Dermis microvascular lymphatic vessel endothelial cell (primary cell): ENCODE measurements at places on chromosomes 1 and 21. TPM values are rescaled to one million over a fixed set of nuclear protein-coding genes. Genes with fewer than 3 reads are reported as not detected.

Gene CRYBG2
- total RNA-seq, result 0.25 and 0.51 TPM in 2 replicates

Gene CXADR
- 48.3 and 75.1 TPM in 2 replicates for total RNA-seq

Gene OPTC
- total RNA-seq, result not detected in 2 replicates

Gene HMGCS2
- not detected in 2 replicates for total RNA-seq

Gene HJV
- total RNA-seq, result not detected in 2 replicates

Gene OR2AK2
- not detected in 2 replicates for total RNA-seq

Gene IL20
- total RNA-seq, result not detected in 2 replicates

Gene TAL1
- 55.8 and 77.9 TPM in 2 replicates for total RNA-seq

Gene MAEL
- under 0.01 TPM in 1 of 2 replicates, not detected in the other for total RNA-seq

Gene FAM78B
- 0.26 and 0.38 TPM in 2 replicates for total RNA-seq

DNA sequence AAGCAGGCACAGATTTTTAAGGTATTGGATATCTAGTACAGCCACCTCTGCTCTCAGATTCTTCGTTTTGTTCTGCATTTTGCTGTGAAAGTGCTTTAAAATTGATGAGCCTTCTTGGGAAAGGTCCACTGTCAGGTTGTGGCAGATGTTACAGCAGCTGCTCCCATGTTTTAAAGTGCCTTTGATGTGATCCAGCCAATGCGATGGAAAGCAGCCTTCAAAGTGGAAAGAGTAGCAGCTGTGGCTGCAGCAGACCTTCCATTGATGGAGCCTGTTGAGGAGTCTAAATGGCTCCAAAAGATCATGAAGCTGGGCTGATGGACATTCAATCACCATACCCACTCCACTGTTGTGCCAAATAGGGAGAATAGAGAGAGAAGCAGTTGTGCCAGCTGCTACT is 816.9 kb downstream of the PLA2G4A start:
- no peak for DNase-seq

- peak; percentile 60 for DNase-seq
Observed at GRCh38 chr1:7902478-7903085, 38.1 kb downstream of the TNFRSF9 start.

DNA sequence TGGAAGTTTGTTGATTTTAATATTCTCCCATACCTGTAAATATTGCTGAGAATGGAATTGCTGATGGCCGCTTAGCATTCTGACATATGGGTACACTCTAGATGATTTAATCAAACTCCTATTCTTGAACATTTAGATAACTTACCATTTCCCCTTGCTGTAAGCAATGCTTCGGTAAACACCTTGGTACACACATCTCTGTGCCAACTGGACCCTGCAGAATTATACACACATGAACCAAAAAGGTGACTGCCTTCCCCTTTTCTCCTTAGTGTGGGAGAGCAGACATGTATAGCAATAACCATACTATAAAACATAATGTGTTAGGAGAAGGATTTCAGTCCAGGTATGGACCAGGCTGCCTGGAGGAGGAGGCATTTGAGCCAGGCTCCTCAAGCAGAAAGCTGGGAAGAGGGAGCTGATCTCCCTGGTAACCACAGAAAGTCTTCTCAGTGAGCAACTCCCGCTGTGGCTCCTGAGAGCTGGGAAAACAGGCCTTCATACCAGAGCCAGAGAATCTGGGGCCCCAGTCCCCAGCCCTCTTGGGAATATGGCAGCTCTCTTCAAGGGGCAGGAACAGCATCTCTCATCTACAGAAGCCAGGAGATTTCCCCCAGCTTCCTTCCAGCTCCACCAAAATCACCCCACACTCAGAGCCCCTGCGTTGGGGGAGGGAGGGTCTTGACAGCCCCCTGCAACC is 33.9 kb upstream of the CSF1 start:
- no peak for DNase-seq

DNA sequence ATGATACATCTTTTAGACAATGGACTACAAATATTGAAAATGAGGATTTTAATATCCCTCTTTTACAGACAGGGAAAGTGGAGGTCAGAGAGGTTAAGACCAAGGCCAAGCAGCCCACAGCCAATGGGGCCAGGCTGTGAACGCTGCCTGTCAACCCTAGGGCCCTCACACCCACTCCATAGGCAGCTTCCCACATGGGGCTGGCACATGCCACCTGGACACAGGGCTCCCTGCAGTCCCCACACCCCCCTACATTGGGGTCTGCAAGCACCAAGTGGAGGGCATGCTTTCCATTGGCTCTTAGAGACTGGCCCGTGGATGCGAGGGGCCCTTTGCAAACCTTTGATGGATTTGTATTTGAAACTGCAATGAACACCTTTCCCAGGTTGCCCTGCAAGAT is 348.5 kb upstream of the VAMP3 start:
- DNase-seq, result no peak

GRCh38 chr1:14254251-14254650 is 344.2 kb upstream of the KAZN start:
- DNase-seq, result no peak

GRCh38 chr1:160942926-160943325 is 11.7 kb downstream of the ITLN2 start:
- DNase-seq, result no peak

DNA sequence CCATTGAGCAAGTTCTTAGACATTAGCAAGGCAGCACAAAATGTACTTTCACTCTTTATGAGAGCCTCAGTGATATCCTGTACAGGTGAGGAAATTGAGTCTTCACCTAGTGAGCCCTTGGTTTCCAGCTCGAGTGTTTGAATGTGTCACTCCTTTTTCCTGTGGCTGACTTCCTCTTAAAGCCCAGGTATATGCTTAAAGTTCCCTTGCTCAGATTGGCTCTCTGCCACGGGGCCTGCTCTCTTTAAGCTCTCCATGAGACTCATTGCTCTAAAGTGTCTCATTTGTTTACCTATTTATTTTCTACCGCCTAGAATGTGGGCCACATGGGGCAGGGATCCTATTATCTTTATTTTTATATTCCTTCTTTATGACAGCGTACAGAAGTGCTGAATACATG is 324.9 kb downstream of the SIPA1L2 start:
- no peak for DNase-seq
